Kasumi-1 (cell line): ENCODE measurements at places on chromosomes 16 and 17.

DNA sequence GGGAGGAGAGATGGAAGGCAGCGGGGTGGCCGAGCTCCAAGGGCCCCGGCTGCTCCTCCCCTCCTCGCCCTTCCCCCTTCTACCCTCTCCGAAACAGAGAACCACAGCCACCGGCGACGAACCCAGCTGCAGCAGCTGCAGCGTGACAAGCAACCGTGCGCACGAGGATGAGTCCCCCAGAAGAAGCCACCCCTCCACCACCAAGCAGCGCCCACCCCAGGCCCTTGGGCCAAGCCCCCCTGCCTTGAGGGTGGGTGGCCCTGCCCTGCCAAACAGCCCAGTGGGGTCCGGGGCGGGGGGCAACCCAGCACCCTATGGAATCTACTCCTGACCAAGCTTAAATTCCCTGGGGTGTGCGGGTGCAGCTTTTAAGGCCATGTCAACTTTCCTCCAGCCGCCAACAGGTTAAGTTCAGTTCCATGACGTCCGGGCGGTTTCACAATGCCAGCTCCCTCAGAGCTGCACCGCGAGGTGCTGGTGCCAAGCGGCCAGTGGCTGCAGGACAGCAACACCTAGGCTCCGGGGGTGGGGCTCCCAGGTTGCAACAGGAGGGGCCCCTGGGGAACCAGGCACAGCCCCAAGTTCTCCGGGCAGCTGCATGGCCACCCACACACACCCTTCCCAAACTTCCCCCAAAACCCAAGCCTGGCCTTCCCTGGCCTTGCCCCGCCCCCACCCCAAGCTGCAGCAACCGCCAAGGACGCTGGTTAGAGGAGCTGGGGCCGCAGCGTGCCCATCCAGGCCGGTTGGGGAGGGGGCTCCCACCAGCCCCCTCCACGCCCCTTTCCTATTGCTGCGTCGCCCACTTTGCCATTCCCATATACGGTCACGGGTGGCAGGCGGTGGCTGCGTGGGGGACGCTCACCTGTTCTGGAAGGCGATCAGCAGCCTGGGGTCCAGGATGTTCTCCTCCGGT is 2.0 kb downstream of the CBX4 start:
- peak; percentile 86 for DNase-seq

GRCh38 chr17:1641065-1641403 is 4.5 kb downstream of the SCARF1 start:
- no peak for DNase-seq

DNA sequence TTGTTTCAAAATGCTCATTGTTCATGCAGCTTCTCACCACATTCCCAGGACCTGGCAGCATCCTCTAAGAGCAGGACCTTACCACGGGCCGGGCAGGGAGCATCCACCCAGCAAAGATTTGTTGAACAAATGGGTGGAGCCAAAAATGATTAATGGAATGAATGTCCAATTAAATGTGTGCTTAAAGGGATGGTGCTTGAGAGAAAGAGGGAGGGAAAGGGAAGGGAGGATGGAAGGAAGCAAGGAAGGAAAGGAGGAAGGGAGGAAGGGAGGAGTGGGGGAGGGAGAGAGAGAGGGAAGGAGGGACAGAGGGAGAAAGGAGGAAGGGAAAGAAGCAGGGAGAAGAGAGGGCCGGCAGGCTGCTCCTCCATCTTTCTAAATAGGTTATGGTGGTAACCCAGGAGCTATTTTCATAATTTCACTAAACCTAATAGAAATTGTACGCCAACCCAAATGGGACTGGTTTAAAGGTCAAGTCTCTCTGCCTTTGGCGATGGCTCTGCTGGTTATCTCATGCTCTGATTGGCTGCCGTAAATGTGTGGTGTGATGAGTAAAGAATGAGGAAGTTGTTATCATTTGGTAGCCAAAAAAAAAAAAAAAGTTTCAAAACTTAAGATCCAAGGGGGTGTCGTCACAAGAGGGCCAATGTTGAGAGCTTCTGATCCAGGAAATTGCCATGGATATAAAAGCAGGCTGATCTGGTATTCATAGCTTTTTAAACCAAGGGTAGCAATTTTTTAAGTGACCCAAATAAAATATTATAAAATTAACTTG is 126.7 kb upstream of the FOXF1 start:
- no peak for DNase-seq

DNA sequence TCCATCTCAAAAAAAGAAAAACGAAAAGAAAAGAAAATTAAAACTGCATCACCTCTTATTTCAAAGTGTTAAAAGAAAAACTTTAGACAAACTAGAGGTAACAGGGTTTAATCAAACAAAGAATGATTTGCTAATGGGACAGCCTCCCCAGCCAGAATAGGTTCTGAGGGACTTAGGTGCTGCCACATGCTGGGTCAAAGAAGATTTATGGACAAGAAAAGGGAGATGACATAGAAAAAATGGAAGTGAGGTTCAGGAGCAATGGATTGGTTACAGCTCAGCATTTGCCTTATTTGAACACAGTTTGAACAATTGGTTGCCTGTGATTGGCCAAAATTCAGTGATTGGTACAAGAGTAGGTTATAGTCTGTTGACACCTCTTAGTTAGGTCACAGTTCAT is 21.1 kb downstream of the TMC5 start:
- no peak for DNase-seq

- DNase-seq = no peak
Observed at GRCh38 chr17:80650751-80651518, 106.3 kb downstream of the RPTOR start.

GRCh38 chr17:72515291-72516065 is 394.7 kb downstream of the SOX9 start:
- no peak for DNase-seq

DNA sequence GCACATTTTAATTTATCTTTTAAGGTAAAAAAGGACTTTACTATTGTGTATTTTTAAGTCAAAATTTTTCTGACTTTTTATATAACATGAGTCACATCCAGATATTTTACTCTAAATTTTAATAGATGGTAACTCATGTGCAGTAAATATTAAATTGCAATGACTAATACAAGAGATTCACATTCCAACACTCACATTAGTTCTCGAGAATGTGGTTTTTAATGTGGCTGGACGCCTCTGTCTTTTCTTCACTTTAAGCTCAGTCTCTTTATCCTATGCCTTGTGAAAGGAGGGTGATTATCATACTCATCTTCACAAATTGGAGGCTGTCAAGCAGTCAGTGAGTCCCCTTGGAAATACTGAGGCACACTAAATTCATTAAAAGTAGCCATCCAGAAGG is 315.6 kb downstream of the HS3ST3B1 start:
- DNase-seq = no peak

DNA sequence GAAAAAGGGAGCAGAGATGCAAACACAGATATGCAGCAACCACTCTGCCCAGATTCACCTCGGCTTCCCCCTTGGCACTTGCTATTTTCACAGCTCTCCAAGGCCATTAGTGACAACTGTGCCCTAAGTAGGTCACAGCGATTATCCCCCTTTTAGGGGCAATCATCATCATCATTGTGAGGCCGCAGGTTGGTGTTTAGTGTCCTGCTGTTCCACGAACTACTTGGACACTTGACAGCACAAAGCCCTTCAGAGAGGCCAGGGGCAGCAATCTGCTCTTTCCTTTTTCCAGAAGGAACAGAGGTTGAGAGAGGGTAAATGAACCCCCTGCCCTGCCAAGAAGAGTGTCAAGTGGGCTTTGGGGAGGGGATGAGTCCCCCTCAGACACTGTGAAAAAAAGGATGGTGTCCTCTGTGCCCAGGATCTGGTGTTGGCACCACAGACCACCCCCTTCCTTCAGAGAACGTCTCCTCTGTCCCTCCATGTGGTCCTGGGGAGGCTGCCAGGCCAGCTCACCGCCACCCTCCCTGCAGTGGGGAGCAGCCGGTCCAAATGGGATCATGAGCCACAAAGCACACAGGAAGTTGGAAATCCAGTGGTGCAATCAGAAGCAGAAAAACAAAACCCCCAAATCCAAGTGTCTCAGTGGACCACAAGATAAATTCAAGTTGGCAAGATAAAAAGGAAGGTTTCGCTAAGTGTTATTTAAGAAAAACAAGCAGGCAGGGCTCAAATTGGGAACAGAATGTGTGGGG is 78.4 kb upstream of the MED9 start:
- DNase-seq = no peak

GRCh38 chr16:3022208-3022683 is 1.5 kb downstream of the HCFC1R1 start:
- DNase-seq = peak; percentile 16

- no peak for DNase-seq
Observed at GRCh38 chr16:20409398-20410120, at the start of gene ACSM5. TSS of gene ACSM5 (plus strand) at chr16:20409534. CDS start at chr16:20411485, 1,951 bp downstream.

GRCh38 chr17:1792495-1793446 is 30.9 kb downstream of the SERPINF1 start:
- DNase-seq = no peak

- no peak for DNase-seq
Observed at GRCh38 chr16:57693550-57693949, 1.1 kb upstream of the DRC7 start.

GRCh38 chr16:9177861-9178260 is 86.4 kb downstream of the HAPSTR1 start:
- no peak for DNase-seq

- DNase-seq = peak; percentile 11
Observed at GRCh38 chr16:72442385-72443158, 270.6 kb upstream of the PMFBP1 start.

DNA sequence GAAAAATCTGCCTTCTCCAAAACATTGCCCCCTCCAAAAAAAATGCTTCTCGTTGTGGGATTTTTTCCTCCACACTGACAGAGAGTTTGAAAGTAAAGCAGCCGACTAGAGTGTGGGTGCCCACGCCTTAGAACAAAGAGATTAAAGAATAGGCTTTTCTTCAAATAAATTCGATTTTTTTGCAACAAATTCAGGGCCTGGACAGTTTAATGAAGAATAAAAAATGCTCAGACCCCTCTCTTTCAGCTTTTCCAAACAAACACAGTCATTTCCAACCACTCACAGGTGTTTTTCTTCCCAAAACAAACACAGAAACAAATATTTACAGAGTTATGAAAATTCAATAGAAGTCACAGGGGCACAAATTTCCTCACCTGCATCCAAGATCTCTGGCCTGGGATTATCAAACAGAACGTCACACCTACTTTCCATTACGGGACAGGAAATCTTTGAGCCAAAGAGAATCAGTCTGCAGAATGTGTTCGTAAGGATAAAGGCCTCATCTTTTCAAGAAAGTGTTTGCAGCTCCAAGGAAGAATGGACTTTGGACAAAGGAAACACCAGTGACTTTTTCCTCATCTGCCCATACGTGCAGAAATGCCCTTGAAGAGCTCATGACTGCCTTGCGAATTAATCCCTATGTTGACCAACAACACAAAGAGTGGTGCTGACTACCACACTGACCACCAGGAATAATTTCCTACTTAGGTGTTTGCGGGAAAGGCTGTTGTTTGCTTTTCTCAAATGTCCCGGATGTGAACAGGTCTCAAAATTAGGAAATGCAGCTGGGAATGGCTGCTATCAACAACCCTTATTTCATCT is 31.3 kb upstream of the TOX3 start:
- DNase-seq = no peak

- peak; percentile 75 for DNase-seq
Observed at GRCh38 chr17:72730077-72730476, 362.4 kb downstream of the SLC39A11 start.

DNA sequence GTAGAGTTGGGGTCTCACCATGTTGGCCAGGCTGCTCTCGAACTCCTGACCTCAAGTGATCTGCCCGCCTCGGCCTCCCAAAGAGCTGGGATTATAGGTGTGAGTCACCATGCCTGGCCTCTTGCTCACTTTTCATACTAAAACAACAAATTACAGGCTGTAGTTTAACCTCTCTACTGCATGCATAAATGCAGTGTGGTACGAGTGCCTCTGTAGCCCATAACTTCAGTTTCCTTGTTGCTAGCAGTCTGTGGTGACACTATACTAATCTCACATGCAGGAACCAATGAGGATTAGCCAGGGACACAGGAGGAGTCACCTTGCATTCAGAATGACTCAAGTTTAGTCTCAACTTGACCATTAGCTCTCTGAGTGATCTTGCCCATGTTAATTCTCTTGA is 20.1 kb downstream of the HMOX2 start:
- DNase-seq = no peak

GRCh38 chr16:19913340-19913645 is 28.6 kb upstream of the GPRC5B start:
- DNase-seq = no peak

DNA sequence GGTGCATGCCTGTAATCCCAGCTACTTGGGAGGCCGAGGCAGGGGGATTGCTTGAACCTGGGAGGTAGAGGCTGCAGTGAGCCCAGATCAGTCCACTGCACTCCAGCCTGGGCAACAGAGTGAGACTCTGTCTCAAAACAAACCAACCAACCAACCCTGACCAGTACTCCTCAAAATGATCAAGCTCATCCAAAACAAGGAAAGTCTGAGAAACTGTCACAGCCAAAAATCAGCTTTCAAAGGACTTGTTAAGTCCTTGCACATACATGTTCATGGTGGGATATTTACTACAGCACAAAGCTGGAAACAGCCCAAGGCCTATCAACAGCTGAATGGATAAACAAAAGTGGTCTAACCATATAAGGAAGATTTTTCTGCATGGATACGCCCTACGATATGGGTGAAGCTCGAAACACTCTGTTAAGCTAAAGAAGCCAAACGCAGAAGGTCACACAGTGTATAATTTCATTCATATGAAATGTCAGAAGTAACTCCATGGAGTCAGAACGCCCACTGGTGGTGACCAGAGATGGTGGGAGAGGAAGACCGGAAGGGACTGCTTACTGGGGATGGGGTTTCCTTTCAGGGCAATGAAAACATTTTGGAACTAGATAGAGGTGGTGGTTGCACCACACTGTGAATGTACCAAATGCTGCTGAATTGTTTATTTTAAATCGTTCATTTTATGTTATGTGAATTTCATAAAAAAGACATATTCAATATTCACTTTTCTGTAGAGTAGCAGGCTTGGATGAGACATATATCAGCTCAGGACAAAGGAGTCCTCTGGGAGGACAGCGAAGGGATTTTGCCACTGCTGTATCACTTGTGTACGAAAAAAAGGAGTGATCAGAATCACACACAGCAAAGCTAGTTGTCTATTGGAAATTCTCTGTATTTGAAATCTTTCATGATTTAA is 17.7 kb downstream of the CCL17 start:
- peak; percentile 20 for DNase-seq

GRCh38 chr16:83549316-83550182 is 258.2 kb upstream of the HSBP1 start:
- DNase-seq = no peak

- DNase-seq = peak; percentile 92
Observed at GRCh38 chr16:53094013-53094630, 39.3 kb downstream of the CHD9 start.

- DNase-seq = no peak
Observed at GRCh38 chr17:63547083-63547523, 3.2 kb upstream of the DCAF7 start.
